ENCODE measurements at places on chromosomes 2 and 18.

GRCh38 chr2:107132070-107132469, 246.1 kb upstream of the ST6GAL2 start:
- no peak for DNase-seq

DNA sequence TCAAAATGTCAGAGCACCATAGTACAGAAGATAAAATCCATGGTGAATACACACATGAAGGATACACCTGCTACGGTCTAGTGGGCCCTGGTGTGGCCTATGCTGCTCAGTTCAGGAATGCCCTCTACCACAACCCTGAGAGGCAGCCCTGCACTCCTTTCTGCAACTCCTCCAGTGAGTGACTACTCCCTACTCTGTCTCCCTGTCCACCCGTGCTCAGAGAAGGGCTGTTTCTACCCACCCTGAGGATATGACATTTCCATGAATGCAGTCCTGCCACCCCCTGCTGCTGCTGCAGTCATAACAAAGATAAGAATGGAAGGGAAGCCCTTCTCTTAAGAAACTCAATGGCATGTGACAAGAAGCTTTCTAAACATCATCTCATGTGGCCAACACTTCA, 137.0 kb downstream of the EN1 start:
- DNase-seq = no peak

GRCh38 chr18:10051877-10052631, 138.2 kb downstream of the VAPA start:
- DNase-seq = peak; percentile 92

- DNase-seq = peak; percentile 89
These were observed 12.1 kb upstream of the COPS8 start for GRCh38 chr2:237073552-237073951.

- peak; percentile 53 for DNase-seq
These were observed 19.5 kb upstream of the ID2 start for GRCh38 chr2:8662239-8662879.

GRCh38 chr18:75854174-75854573, 426.7 kb upstream of the SMIM21 start:
- DNase-seq = no peak

DNA sequence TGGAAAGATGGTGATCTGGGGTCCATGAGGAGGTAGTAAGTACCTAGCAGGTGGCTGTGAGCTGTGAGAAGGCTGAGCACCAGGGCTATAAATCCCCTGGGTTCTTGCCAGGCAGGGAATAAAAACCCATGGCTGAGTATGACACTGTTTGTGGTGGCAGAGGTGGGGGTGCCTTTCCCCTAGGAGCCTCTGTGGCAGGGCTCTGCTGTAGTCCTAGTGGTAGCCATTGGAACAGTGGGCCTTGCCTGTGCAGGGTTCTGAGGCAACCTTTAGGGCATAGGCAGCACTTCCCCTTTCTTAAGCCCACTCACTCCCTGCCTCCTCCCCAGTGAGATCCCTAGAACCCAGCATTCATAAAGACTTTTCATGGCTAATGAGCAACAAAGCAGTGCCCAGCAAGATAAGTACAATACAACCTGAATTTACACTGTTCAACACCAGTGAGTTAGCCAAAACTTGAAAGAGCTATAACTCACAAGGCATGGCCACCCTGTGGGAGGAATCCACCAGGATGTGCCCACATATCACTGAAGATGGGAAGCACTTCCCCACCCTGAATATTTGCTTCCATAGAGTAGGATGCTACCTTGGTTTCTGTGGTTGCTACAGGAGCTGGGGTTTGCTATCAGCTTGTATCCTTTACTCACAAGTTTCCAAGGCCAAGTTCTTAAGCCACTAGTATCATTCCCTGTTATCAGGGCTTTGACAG, 100.9 kb upstream of the NEUROD1 start:
- DNase-seq = no peak

DNA sequence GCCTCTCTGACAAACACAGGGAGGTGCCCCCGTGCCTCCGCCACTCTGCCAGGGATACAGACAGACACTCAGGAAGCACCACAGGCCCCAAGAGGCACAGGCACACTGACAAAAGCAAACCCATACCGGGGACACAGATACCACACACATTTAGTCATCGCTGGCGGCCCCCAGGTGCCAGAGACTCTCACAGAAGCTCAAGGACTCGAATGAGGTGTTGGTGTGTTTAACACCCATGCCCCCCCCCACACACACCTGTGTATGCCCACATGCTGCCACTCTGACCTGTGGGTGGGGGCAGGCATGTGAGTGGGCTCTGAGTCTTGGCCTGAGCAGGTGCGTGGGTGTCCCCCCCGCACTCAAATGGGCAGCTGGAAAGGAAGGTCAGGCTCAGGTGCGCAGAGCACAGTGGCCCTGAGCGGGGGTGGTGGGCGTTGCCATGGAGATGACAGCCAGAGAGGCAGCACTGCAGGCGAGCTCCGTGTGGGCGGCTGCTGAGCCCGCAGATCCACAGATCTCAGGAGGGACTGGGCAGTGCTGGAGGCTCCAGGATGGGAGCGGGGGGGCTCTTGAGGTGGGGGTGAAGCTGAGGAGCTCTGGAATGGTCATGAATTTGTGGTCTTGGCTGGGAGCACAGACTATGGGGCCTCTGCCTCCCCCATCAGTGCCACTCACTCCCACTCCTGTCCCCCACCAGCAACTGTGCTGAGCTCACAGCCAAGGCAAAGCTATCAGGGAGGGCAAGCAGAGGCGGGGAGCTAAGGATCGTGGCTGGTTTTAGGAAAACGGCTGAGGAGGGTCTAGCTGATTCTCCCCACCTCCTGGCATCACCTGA, 73.9 kb upstream of the TAF1B start:
- DNase-seq = no peak

DNA sequence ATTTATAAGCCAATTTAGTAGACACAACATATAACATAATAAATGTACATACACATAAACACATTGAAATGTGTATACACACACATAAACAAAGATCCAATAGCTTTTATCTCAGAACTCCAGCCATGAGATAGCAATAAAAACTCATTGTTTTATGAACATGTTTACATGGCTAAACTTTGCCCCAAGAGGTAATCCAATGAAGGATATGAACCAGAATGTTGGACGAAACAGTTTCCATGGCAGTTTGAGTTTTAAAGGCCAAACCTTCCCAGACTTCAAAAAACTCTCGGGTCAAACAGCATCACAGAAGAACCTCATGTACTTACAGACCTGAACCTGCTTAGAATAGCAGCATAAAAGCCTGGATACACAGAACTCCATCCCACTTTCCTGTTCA, 97.2 kb upstream of the WDR75 start:
- no peak for DNase-seq

GRCh38 chr2:197378494-197379307, 56.1 kb downstream of the SF3B1 start:
- DNase-seq = peak; percentile 56

- DNase-seq = no peak
These were observed 5.5 kb upstream of the CYBRD1 start for GRCh38 chr2:171516793-171517192.

- no peak for DNase-seq
These were observed 25.7 kb upstream of the NCK2 start for GRCh38 chr2:105718846-105719481.

DNA sequence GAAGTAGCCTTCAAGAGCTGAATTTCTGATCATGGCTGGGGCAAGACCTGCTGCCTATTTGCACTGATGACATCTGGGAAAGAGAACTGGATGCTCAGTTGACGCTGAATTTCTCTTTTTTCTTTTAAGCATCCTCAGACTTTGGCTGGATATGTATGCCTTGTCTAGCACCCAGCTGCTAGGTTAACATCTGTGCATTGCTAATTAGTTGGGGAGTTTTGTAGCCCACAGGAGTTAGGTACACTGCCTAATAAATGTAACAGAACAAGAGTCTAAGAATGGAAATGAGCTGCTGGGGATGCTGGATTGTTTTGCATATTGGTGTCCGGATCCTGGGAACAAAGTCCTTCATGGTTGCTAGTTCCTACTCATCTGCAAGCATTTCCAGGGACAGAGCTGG, 40.9 kb upstream of the STPG4 start:
- DNase-seq = no peak

DNA sequence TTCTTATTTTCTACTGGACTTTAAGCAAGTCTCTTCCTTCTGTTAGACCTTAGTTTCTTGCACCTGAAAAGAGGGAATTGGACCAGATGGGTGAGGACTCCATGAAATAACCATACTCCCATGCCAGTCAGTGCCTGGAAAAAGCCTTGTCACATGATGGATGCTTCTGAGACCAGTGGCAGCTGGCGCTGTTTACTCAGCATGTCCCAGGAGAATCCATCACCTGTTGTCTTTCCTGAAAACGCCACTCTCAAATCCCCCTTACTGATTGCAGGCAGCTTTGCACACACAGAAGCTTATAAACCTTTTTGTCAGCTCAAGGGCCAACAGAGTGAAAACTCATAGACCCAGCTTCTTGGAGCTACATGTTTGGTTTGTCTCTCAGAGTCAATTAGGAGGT, 117.6 kb downstream of the POLE4 start:
- DNase-seq = no peak

DNA sequence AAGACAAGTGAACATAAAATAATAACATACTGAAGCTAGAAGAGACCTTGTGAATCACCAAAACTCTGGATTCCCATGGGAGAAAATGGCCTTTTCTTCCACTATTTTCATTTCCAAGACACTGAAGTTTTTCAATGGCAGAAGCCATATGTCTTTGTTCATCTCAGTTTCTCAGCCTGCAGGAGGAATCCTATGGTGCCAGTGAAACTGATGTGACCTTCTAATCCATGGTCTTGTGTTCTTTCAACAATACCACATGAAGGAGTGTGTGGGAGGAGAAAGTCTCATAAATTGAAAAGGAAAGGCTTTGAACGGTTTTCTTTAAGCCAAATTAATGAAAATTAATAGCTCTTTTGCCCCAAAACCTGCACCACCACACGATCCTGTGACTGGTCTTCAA, 257.3 kb downstream of the EPHA4 start:
- DNase-seq = no peak

- DNase-seq = peak; percentile 44
These were observed 288.2 kb downstream of the IKZF2 start for GRCh38 chr2:212863185-212863588.

- DNase-seq = peak; percentile 68
These were observed 23.0 kb downstream of the ERMN start for GRCh38 chr2:157302492-157303099.

DNA sequence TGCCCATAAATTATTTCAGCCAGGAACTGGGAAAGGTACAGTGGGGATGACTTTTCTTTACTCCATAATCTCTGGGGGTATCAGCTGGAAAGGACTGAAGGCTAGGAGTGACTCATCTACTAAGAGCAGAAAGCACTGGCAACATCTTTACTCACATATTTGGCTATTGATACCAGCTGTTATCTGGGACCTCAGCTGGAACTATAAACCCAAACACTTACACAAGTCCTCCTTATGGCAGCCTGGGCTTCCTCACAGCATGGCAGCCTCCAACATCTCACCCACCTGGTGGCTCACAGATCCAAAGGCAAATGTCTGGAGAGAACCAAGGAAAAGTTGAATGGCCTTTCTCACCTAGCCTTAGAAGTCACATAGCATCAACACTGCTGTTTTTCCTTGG, 379.0 kb upstream of the RND3 start:
- peak; percentile 52 for DNase-seq

- peak; percentile 86 for DNase-seq
These were observed at the start of gene CAB39 for GRCh38 chr2:230712443-230713330. Gene CAB39, plus strand, starts transcription at chr2:230712842. Its CDS starts 47,160 bp downstream, at chr2:230760002.

DNA sequence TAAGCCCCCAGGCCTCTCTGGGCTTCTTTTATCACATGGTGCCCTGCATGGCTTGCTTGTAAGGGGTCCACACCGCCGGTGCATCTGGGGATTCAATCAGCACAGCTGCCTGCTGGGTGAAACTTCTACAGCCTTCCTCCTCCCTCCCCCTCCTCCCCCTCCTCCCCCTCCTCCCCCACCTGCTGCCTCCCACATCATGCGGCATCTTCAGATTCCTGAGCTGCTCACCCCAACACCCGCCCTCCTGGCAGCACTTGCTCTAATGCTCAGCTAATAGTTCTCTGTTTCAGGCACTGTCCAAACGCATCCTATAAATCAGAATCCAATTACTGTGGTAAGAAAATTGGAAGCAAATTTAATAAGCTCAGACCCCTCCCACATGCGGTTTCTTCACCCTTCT, 150.7 kb downstream of the GALNT14 start:
- no peak for DNase-seq

DNA sequence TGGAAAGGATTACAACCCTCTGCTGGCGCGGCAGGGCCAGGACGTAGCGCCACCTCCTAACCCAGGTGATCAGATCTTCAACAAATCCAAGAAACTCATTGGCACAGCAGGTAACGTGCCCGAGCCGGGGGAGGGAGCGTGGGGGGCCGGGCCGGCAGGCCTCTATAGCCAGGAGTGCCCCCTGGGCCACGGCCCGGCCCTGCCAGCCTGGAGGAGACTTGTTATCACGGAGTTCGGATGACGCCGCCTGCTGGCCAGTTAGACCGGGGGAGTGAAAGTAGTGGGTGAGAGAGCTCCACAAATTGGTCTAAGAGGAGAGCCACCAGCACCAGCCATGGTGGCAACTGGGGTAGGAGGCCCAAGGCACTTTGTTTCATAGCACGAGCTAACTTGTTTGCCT, 8.6 kb upstream of the TMEM214 start:
- DNase-seq = no peak

GRCh38 chr2:207260021-207260420, 94.3 kb upstream of the KLF7 start:
- no peak for DNase-seq

GRCh38 chr18:74563999-74564398, 29.7 kb downstream of the CNDP1 start:
- no peak for DNase-seq

DNA sequence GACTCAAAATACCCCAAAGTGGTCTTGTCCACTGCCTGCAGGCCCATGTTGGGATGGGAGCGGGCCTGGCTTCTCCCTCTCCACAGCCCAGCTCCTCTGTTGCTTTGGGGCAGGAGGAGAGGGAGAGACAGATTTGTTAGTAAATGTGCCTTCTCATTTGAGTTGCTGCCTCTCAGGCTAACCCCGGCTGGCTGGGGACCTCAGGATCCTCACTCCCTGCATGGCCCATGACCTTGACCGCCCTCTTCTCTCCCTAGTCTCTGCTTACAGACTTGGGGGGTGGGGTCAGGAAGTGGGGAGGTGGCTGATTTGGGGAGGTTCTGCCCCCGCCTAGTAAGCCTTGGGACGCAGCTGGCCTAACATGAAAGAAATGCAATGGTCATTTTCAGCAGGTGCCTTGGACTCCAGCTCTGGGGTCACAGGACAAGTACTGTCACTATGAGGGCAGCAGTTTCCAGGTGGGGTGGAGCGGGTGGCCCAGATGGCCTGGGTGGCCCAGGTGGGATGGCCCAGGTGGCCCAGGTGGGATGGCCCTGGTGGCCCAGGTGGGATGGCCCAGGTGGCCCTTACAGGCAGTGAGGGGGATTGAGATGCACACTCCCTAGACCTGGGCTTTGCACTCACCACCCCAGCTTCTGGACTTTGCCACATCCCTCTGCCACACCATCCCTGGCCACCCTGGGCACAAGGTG, 24.1 kb downstream of the HJURP start:
- DNase-seq = no peak

- no peak for DNase-seq
These were observed 122.6 kb downstream of the CTIF start for GRCh38 chr18:48661421-48661820.

All from fibroblast of pulmonary artery (primary cell).